DMS153 (cell line): ENCODE measurements at places on chromosomes 6 and 20.

DNA sequence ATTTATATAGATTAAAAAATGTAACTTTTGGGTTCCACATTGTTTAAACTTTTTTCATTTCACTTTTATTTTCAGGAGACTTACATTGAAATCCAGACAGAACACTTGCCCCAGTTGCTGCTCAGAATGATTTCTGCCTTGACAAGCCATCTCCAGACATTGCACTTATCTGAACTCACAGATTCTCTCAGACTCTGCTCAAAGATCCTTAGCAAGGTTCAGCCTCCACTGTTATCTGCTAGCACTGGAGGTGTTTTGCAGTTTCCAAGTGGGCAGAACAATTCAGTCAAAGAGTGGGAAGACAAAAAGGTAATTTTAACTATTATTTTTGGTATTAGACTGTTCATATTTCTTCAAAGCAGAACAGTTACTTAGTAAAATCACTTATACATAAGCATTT lies 58.0 kb downstream of the DOP1A start:
- DNase-seq, result no peak

DNA sequence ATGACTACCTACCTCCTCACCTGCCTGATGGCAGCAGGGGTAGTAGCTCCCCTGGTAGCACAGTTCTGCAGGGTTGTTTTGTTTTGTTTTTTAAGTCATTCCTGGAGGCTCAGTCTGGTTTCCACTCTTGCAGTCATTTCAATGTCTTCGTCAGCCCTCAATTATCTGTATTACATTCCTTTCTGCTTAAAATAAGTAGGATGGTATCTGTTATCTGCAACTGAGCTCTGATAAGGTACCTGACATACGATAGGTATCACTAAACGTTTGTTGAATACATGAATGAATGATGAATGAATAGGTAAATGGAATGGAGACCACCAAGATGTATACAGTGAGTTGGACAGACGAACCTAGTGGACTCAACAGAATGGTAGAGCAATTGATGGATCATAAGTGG lies 7.2 kb upstream of the CLPSL2 start:
- no peak for DNase-seq

DNA sequence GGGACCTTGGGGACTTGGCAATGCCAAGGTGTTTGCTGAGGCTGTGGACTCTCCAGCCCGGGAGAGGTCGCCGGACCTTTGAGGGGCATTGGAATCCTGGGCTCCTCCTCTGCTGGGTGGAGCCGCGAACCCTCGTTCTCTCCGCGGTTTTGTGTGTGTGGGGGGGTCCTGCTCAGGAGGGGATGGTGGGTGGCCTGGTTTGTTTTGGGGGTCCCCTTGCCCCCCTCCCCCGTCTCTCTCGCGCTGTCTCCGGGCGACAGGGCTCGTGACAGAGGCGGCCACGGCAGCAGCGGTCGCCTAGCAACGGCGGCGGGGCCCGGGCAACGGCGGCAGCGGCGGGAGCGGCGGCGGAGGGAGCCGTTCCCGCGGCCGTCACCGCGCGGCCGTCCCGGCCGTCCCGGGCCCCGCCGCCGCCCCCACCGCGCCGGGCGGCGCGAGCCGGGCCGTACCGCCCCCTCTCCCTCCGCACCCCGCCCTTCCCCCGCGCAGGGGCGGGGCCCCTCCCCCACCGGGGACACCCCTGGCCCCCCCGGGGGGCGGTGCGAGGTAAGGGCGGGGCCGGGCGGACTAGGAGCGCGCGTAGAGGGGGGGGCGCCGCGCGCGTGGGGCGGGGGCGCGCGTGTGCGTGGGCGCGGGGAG lies 7.8 kb downstream of the SYNGAP1 start:
- no peak for DNase-seq

GRCh38 chr6:44539701-44540355 lies 152.3 kb downstream of the CDC5L start:
- no peak for DNase-seq

DNA sequence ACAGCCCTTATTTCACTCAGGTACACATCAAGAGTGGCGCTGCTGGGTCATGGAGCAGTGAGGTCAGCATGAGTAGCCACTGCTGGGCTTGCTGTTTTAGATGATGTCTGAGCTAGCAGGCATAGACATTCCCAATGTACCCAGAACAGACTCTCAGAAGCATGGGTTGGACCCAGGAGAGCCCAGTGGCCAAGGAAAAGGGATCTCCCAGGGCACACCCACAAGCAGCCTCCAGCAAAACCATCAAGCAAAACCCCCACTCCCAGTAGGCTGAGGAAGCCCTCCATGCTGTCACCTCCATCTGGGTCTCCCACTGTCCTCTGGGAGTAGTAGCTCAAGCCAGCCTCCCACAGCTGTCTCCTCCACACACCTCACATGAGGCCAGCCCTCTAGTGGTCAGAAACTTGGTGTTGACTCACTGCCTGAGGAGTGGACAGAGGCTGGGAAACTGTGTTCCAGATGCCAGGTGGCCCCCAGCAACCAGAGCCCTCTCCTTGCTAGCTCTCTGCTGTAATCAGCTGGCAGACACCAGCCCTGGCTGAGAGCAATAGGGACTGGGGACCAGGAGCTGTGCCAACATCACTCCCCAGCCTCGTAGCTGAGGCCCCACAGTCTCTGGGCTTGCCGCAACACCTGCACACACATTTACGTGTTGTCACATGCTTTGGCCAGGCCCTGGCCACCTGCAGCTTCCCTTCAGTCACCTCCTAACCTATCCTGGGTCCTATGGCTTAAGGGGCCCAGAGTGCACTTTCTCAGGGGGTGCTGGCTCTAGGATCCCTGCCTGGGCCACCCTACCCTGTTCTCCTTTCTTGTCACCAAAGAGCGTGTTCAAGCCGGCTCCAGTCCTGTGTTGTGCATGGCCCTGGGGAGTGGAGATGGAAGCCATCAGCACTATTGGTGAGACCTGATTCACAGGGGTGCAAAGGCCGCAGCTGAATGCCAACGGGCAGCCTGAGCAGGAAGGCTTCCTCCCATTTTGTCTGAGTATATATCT lies 1.9 kb upstream of the AP5S1 start:
- DNase-seq, result peak; percentile 58

- no peak for DNase-seq
These were observed 145.7 kb upstream of the PRSS16 start for GRCh38 chr6:27101824-27102223.

DNA sequence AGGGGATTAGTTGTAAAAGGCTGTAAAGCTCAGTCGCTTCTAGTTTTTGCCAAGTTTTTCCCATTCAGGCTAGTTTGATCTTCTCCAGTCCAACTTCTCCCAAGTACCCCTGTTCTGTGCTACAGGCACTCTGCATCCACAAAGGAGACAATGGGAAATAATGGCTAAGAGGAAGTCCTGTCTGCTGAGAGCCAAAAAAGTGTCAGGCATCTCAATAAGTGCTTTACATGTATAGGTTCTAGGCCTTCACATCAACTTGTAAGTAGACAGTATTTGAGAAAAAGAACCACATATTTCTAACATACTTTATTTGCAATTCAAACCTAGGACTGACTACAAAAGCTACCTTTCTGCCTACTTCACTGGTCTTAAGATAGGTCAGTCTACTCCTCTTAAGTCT lies 4.9 kb downstream of the HTR1B start:
- no peak for DNase-seq

DNA sequence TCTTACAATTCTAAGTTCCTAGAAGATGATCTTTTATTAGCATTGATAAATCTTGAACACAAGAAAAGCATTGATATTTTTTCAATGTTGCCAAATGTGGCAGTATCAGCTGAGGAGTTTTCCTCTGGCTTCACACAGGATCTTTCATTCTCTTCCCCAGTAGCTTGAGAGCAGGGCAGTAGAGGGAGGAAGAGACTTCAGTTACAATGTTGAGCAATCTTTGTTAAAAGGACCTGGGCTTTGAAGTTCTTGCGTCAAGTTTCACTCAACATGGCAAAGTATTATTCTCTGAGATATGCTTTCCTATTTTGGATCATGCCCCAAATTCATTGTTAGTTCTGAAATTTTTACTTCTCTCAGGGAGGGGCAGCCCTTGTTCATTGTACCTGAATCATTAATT lies 238.0 kb downstream of the COL12A1 start:
- no peak for DNase-seq

DNA sequence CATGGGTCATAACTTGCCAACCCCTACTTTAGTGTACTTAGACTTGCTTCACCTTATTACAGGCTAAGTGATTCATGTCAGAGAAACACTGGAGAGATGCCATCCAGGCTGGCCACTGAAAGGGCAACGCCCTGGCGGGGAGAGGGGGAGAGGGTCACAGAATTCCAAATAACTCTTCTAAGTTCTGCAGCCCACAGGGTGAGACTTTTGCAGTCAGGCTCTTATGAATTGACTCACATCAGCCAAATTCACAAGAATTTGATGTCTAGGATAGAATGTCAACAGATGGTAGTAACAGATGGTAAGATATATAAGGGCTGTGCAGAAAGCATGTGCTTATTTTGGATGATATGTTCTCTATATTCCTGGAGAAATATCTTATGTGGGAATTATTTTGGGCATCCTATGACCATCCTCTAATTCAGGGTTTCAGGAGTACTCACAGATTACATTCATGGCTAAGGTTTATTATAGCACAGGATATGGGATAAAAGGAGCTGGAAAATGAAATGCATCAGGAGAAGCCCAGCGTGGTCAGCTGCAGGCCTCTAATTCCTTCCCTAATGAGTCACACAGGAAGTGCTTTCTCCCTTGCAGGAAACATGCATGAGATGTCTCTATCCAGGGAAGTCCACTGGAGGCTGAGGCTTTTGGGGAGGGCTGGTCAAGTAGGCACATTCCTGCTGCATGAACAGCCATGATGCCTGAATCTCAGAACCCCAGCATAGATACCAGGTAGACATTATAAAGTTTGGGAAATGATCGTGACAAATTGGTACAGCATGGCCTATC lies 58.7 kb upstream of the RIN2 start:
- no peak for DNase-seq

- DNase-seq, result no peak
These were observed 171.2 kb downstream of the ZDHHC14 start for GRCh38 chr6:157552081-157552747.

GRCh38 chr20:19347943-19348456 lies 135.6 kb downstream of the SLC24A3 start:
- DNase-seq, result no peak

- no peak for DNase-seq
These were observed 45.5 kb upstream of the UST start for GRCh38 chr6:148701375-148701774.

- no peak for DNase-seq
These were observed 88.5 kb downstream of the TBC1D7 start for GRCh38 chr6:13239530-13240455.

GRCh38 chr6:157020398-157020797 lies 243.2 kb downstream of the ARID1B start:
- no peak for DNase-seq

- no peak for DNase-seq
These were observed 1.7 kb downstream of the TMEM151B start for GRCh38 chr6:44271914-44272313.
